ENCODE measurements at places on chromosomes 5 and 9.
A peak's percentile ranks its signal among the peaks of the same experiment; 100 is the strongest.

DNA sequence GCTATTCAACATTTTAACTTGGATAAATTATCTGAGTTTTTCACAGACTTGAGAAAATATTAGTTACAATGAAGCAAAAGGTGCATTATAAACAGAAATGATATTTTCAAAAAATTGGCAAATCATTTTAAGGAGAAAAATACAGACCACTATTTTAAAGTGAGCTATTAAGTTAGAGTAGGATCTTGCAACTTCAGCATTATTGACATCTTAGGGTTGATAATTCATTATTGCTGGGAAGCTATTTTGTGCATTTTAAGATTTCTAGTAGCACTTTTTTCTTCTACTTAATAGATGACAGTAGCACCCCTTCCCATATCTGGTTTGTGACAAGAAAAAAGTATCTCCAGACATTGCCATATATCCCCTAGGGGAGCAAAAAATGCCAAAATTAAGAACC is 774.1 kb downstream of the CDH12 start:
- H3K36me3 ChIP-seq: no peaks in the 10 kb centered on the region
- no peak overlapping the region for H3K4me3 ChIP-seq
- H3K27me3 ChIP-seq: no peaks in the 10 kb centered on the region
- no peaks in the 10 kb centered on the region for H3K4me1 ChIP-seq
- no peak for DNase-seq
- H3K27ac ChIP-seq: no peak overlapping the region

- no peak overlapping the region for H3K4me3 ChIP-seq
- DNase-seq: no peak
- no peaks in the 10 kb centered on the region for H3K36me3 ChIP-seq
- no peaks in the 10 kb centered on the region for H3K4me1 ChIP-seq
- no peaks in the 10 kb centered on the region for H3K27me3 ChIP-seq
Measured at GRCh38 chr5:18999478-18999877, 988.5 kb downstream of the CDH18 start.

- H3K36me3 ChIP-seq: peaks cover 4% of the 10 kb centered on the region
- no peak overlapping the region for H3K4me3 ChIP-seq
- H3K4me1 ChIP-seq: no peaks in the 10 kb centered on the region
- DNase-seq: no peak
- no peak overlapping the region for H3K27ac ChIP-seq
Measured at GRCh38 chr9:98226516-98226915, 28.9 kb downstream of the TBC1D2 start.

- H3K27me3 ChIP-seq: no peaks in the 10 kb centered on the region
- peak overlapping the region; percentile 72 for H3K4me3 ChIP-seq
- peaks cover 4% of the 10 kb centered on the region for H3K4me1 ChIP-seq
- H3K36me3 ChIP-seq: no peaks in the 10 kb centered on the region
Measured at GRCh38 chr9:19934301-19934871, 145.5 kb upstream of the SLC24A2 start.

DNA sequence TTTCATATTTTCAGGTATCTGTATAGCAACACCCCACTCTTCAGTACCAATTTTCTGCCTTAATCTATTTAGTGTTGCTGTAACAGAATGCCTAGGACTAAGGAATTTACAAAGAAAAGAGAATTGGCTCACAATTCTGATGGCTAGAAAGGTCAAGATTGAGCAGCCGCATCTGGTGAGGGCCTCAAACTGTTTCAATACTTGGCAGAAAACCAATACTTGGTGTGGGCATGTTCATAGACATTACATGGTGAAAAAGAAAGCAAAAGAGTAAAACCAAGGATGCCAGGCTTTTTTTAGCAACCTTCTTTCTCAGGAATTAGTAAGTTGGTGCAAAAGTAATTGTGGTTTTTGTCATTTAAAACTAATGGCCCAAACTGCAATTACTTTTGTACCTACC is 1041.1 kb upstream of the CDH6 start:
- DNase-seq: no peak
- no peaks in the 10 kb centered on the region for H3K27me3 ChIP-seq
- no peak overlapping the region for H3K4me3 ChIP-seq

GRCh38 chr9:111965566-111966019 is 69.0 kb downstream of the UGCG start:
- DNase-seq: no peak
- no peak overlapping the region for H3K4me3 ChIP-seq
- H3K4me1 ChIP-seq: no peaks in the 10 kb centered on the region
- no peak overlapping the region for H3K27ac ChIP-seq

DNA sequence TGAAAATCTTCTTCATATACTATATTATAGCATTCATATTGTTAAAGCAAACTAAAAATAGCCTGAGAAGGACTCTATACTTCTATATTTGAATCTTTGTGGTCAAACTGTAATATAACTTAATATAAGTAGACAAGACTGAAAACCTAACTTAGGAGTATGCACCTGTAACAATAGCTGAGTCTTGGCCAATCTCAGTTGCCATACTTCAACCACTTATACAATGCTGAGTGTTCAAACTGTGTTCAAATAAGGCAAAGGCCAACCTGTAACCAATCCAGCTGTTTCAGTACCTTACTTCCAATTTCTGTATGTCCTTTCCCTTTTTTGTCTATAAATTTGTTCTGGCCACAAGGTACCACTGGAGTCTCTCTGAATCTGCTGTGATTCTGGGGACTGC is 1360.8 kb upstream of the CDH9 start:
- no peak overlapping the region for H3K4me3 ChIP-seq
- H3K36me3 ChIP-seq: no peaks in the 10 kb centered on the region
- no peaks in the 10 kb centered on the region for H3K27me3 ChIP-seq

GRCh38 chr5:154626876-154627557 is 128.2 kb upstream of the LARP1 start:
- H3K4me1 ChIP-seq: no peaks in the 10 kb centered on the region
- no peaks in the 10 kb centered on the region for H3K36me3 ChIP-seq
- no peak for DNase-seq
- H3K27me3 ChIP-seq: no peaks in the 10 kb centered on the region

GRCh38 chr5:109041317-109041716 is 293.6 kb downstream of the FER start:
- H3K4me3 ChIP-seq: no peak overlapping the region
- no peak overlapping the region for H3K27ac ChIP-seq
- DNase-seq: no peak
- H3K36me3 ChIP-seq: no peaks in the 10 kb centered on the region

DNA sequence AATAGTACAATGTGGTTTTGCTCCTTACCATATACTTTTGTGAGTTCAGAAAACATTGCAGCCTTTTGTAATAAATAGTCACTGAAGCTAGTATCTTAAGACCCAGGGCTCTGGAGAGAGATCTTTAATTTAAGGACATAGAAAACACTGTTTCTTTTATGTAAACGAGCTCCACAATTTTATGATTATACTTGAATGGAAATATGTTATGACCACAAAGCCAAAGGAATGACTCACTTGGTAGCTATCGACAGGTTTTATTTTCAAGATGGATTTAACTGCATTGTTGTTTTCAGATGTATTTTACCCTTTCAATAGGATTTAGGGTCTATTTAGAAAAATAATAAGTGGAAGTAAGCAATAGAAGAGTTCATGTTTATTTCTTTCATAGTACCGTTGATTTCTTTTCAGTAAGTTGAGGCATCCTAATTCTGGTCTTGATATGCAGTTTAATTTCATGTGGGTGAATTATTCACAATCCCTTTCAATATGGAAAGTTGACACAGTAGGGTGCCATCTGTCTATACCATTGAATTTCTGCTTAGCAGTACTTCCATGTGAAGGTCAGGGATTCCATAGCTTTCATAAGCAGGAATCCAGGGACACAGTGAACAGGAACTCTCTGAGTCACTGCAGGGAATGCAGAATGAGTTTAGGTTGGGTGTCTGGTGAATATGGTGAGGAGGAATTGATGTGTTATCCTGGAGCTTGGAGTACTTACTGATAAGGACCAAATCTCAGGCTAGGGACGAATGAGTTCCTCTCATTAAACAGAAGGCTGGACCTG is 157.6 kb downstream of the CD180 start:
- H3K36me3 ChIP-seq: no peaks in the 10 kb centered on the region
- DNase-seq: no peak
- H3K27ac ChIP-seq: no peak overlapping the region
- peaks cover 3% of the 10 kb centered on the region for H3K27me3 ChIP-seq
- no peak overlapping the region for H3K4me3 ChIP-seq

GRCh38 chr9:84759300-84759750 is 89.8 kb downstream of the NTRK2 start:
- no peak for DNase-seq
- no peaks in the 10 kb centered on the region for H3K4me1 ChIP-seq
- no peak overlapping the region for H3K4me3 ChIP-seq
- no peaks in the 10 kb centered on the region for H3K27me3 ChIP-seq

DNA sequence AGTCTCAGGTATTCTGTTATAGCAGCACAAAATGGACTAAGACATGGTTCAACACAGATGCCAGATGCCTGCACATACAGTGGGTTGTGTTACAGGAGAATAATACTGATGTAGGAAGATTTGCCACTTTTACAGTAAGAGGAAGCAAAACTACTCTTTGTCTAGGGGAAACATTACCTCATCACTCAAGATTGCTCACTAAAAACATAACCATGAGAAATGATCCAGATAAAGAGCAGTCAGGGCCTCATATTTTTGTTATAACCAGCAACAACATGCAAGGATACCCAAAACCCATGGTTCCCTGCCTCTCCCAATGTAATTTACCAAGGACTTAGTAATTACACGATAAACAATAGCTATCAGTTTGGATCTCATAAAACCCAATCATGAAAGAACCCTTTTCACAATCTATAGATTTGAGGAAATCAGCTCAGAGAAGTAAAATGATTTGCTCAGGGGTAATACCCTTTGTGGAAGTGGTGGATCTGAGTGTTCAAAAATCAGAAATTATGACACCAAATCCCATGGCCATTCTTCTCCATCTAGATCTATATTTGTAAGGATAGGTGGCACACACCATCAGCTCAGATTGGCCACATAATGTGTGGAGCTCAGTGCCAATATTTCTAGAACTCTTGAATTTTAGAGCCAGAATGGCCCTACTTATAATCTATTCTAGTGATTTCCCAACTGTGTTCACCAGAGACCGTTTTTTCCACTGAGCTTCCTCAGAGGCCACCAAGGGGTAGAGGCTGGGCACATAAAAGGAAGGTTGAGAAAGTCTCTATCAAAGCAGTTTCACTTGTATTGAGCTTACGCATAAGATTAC is 27.8 kb downstream of the DPYSL3 start:
- peaks cover 25% of the 10 kb centered on the region for H3K4me1 ChIP-seq
- no peak overlapping the region for H3K27ac ChIP-seq
- no peak for DNase-seq
- H3K27me3 ChIP-seq: no peaks in the 10 kb centered on the region

- peak; percentile 69 for DNase-seq
- H3K4me3 ChIP-seq: peak overlapping the region; percentile 14
- no peaks in the 10 kb centered on the region for H3K4me1 ChIP-seq
- H3K27me3 ChIP-seq: no peaks in the 10 kb centered on the region
- no peaks in the 10 kb centered on the region for H3K36me3 ChIP-seq
Measured at GRCh38 chr5:177071666-177072385, 14.9 kb upstream of the FGFR4 start.

DNA sequence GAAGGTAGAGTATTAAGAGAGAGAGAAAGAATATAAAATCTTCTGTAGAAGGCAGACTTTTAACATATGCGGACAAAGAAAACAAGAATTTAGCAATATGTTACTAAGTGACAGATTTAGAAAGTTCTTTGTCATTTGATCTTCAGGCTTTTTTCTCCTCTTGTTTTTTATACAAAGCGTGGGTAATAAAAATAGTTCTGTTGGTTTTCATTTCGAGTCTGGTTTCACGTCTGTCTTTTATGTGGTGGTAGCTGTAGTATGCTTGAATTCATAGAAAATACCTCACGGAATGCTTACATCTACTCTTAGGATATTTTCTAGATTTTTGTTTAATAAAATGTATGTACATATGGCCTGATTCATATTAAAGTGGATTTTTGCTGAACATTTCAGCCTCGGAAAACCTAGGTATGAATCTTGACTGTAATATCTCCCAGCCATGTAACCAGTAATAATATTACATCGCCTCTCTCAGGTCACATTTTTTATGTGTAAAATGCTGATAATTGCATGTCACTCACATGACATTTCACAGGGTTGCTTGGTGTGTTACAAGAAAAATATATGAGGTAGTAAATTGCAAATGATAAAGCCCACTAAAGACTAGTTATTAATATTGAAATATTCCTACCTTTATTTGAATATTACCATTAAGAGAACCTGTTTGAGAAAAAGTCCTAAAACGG is 72.5 kb upstream of the TAF11L2 start:
- no peak overlapping the region for H3K27ac ChIP-seq
- no peak for DNase-seq
- no peak overlapping the region for H3K4me3 ChIP-seq
- peaks cover 4% of the 10 kb centered on the region for H3K4me1 ChIP-seq
- no peaks in the 10 kb centered on the region for H3K36me3 ChIP-seq
- no peaks in the 10 kb centered on the region for H3K27me3 ChIP-seq

DNA sequence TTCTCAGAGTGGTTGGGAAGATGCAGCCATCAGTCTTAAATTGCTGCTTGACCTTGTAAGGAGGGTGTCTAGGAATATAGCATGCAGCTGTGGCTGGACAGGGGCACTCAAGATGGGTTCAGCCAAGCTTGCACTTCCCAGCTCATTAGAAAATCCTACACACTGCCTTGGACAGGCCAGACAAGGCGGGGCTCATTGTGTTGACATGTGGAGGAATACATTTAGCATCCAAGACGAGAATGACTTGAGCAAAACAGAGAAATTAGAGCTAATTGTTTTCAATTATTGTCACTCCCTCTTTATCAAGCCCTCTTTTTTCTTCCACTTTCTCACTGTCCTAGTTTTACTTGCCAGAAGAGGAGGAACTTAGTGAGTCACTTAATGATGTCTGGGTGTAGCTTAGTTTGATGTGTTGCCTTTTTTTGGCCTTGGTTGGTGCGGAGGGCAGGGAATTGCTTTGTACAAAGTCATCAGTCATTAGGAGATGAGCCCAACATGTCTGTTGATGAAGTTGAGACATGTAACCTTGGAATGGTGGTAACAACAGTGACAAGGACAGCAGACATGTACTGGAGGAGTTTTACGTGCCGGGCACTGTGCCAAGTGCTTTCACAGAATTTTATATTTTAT is 1219.3 kb upstream of the WWC1 start:
- H3K27ac ChIP-seq: no peak overlapping the region
- H3K4me3 ChIP-seq: no peak overlapping the region
- no peaks in the 10 kb centered on the region for H3K36me3 ChIP-seq
- H3K27me3 ChIP-seq: no peaks in the 10 kb centered on the region

DNA sequence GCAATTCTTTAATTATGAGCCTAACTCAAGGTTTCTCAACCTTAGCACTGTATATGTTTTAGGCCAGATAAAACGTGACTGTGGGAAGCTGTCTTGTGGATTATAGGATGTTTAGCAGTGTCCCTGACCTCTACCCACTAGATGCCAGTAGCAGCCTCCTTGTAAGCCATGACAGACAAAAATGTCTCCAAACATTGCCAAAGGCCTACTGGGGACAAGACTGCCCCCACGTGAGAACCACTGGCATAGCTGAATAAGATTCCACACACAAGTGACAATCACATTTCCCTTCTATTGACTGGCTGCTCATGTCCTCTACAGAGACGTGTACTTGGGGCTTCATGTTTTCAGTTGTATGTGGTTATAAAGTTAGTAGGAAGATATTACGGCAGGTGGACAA is 55.4 kb downstream of the GOLM1 start:
- no peak for DNase-seq
- no peak overlapping the region for H3K4me3 ChIP-seq
- no peak overlapping the region for H3K27ac ChIP-seq
- H3K4me1 ChIP-seq: no peaks in the 10 kb centered on the region
- H3K27me3 ChIP-seq: no peaks in the 10 kb centered on the region

All from H9 (cell line).